Cardiac septum (tissue), 1 donor: ENCODE measurements at places on chromosomes 4 and X. TPM values are rescaled to one million over a fixed set of nuclear protein-coding genes. Genes with fewer than 3 reads are reported as not detected.

- no peak for DNase-seq
Observed at GRCh38 chr4:57318703-57319102, 208.5 kb upstream of the IGFBP7 start.

GRCh38 chr4:131137196-131137595 lies 2011.9 kb upstream of the PCDH10 start:
- DNase-seq = no peak

DNA sequence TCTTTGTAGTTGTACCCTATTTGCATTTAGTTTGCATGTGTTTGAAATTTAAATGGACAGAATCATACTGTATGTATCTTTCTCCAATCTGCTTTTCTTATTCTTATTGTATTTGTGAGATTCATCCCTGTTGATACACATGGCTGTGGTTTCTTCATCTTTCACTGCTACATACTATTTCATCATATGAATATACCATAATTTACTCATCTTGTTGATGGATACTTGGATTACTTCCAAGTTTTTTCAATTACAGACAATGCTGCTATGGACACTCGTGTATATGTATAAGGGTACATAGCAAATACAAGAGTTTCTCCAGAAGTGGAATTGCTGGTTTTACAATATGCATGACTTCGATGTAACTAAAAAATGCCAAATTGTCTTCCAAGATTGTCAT lies 11.8 kb upstream of the KLHL8 start:
- no peak for DNase-seq

DNA sequence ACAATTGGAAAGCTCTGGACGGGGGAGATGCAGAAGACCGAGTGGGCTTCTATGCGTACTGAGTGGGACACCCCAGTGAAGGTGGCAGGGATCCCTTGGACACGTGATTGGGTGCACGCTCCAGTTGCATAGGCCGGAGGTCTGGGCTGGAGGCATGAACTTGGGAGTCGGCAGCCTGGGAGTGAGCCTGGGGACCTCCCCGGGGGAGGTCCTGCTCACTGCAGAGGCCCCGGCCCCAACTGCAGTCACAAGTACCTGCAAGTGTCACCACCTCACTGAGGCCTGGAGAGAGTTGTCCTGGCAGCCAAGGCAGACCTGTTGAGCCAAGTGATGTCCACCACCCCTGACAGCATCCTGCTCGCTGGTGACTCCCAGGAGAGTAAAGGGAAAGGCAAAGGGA lies 49.3 kb upstream of the HMX1 start:
- DNase-seq = no peak

- no peak for DNase-seq
Observed at GRCh38 chrX:14362721-14363120, 166.6 kb upstream of the GLRA2 start.

DNA sequence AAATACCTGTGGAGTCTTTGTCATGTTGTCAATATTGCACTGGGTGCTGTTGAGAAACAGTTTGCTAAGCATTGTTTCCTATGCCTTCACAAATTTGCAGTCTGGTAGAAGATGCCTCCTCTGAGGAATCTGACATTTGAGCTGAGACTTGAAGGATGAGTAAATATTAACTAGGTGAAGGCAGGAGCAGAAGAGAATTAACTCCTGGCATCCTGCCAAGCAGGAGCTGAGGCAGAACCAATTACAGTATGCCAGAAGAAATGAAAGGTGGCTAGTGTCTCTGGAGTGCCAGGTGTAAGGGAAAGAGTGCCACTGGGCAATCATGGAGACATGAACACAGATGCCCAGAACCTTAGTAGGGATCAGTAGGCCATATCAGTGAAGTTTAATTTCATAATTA lies 1778.2 kb upstream of the PCDH10 start:
- DNase-seq = no peak

JAKMIP1 gene
- total RNA-seq = not detected

SAGE1 gene
- not detected for total RNA-seq

GRCh38 chr4:23374259-23374658 lies 515.6 kb downstream of the PPARGC1A start:
- no peak for DNase-seq

GRCh38 chrX:131741103-131741581 lies 197.3 kb downstream of the OR13H1 start:
- DNase-seq = peak; percentile 87

DNA sequence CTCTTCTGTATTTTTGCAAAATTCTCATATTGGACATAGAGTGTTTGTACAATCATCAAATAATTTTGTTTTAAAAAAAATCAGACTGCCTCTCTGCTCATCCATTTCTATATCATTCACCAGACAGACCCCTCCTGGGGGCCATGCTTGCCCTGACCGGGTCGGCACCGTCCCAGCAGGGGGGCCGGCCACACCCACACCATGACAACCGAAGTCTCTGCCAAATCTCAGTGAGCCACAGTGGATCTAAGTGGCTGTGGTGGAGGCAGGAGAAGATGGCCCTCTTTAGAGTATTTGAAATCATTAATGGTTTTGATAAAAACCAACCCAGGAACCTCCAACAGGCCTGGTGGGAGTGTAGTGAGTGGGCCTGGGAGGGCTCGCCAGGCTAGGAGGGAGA lies 66.9 kb upstream of the ADRA2C start:
- DNase-seq = no peak

DNA sequence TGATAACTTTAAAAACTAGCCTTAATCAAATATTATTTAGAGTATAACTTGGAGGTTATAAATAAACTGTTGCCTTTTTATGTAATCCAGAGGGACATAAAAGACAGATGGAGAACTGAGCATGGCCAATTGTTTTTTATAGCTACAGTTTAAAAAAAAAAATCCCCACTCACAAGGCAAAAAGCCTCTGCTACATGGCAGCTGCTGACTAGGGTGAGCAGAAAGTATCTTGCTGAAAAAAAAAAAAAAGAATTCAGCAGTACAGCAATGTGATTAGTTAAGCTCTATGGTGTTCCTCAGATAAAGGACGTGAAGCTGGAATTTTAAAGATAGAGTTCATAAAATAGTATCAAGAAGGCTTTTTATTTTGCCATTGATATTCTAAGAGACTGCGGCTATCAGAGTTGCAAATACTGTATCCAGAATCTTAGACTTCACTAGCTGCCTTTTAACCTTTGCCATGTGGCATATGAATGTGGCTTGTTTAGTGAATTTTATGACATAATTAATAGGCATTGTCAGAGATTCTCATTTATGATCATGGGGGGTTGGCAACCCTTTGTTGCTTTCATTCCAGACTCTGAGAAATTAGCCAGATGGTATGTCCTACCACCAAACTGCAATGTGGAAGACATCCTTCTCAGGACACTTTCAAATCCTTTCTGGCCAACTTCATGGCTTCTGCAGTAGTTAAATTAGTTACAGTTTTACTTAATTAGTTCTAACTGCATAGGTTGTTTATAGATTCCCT lies 498.0 kb downstream of the STPG2 start:
- DNase-seq = no peak

HSFX2 gene
- not detected for total RNA-seq

SORCS2 gene
- total RNA-seq = 6.9 TPM

BEX2 gene
- 1.5 TPM for total RNA-seq

GRCh38 chr4:110245577-110245976 lies 47.2 kb upstream of the ELOVL6 start:
- no peak for DNase-seq

DNA sequence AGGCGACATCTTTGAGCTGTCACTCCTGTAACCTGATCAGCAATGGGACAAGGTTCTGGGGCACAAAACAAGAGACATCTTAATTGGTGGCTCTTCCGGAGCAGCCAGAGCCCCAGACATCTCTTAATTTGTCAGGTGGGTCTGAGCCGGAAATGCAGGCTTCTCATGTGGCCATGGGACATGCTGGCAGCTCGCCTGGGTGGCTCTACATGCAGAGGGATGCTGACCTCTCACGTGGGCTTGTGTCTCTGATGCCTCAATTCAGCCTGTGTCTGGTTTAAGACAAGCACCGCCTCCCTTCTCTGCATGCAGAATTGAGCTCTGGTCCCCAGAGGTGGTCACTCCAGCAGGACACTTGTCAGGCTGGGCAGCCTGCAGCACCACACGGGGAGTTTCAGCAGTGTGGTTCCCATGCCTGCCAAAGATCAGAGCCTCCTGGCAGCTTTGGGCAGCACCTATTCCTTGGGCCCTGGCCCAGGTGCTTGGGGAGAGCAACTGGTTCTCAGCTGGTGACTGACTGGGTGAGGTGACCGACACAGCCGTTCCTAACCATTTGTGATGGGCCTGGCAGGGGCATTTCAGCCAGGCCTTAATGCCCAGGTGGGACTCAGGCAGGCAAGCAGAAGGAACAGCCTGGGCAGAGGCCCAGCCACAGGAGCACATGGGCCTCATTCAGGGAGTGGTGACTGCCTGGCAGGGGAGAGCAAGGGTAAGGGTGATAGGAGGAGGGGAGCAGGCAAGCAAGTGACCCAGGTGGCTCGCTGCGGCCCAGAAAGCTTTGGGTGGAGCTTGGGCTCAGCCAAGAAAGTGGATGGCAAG lies 53.4 kb downstream of the HMX1 start:
- peak; percentile 49 for DNase-seq

MTTP gene
- 2.0 TPM for total RNA-seq

DNA sequence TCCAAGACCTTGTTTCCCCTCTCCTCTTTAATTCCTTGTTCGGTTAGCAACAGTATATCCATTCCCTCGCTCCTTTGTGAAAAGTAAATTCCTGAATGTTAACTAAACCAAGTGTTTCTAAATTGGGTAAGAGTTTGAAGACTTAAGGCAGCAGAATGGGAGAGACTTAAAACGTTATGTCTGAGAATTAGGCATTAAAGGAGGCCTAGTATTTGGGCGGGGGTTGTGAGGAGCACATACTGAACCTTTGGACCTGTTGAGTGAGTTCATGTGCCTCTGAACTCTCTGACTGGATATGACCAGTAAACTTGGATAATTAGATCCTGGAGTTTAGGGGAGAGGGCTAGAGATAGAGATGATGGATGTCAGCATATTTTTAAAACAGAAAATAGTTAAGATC lies 1.2 kb downstream of the MSMO1 start:
- DNase-seq = no peak

MAGEB6 gene
- not detected for total RNA-seq

GRCh38 chrX:9087271-9088040 lies 53.5 kb upstream of the FAM9B start:
- no peak for DNase-seq
